Keratinocyte (primary cell): ENCODE measurements at places on chromosomes 6 and 20. TPM values are rescaled to one million over a fixed set of nuclear protein-coding genes. Genes with fewer than 3 reads are reported as not detected.
A peak's percentile ranks its signal among the peaks of the same experiment; 100 is the strongest.

Gene POM121L2
- 0.01 TPM in 1 of 3 replicates, not detected in the others for polyA plus RNA-seq

Gene CLDN20
- 0.09 to 0.39 TPM in 2 of 3 replicates, not detected in the other for polyA plus RNA-seq

Gene PLA2G7
- 2.3 to 5.7 TPM (median 4.8 TPM) in 3 replicates for polyA plus RNA-seq

Gene SSTR4
- polyA plus RNA-seq, result not detected in 3 replicates

Gene RAET1L
- polyA plus RNA-seq, result 6.9 to 12.2 TPM (median 8.5 TPM) in 3 replicates

Gene TXLNB
- 0.01 to 0.04 TPM (median 0.03 TPM) in 3 replicates for polyA plus RNA-seq

Gene EPPIN
- not detected in 3 replicates for polyA plus RNA-seq

Gene RHAG
- polyA plus RNA-seq, result 0.05 TPM in 1 of 3 replicates, not detected in the others

DNA sequence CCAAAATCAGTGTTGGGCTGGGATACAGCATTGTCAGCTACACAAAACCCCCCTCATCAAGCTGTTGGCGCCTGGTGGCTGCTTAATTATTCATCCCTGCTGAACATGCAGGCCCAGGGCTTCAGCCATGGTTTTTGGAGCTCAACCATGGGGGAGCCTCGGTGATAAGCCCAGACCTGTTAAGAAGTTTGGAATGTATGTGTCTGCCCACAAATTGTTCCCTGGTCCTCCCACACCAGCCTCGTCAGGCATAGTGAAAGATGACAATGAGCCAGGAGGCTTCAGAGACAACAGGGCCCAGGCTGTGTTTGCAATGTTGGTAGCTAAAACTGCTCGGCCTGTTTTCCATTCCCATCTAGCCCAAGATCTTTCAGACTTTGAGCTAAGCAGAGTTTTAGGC, 34.8 kb upstream of the SIRPA start:
- peak; percentile 49 for DNase-seq

- no peak for DNase-seq
These were observed 123.8 kb downstream of the QKI start for GRCh38 chr6:163538331-163538730.

GRCh38 chr6:78810698-78811097, 56.7 kb upstream of the IRAK1BP1 start:
- DNase-seq, result peak; percentile 98

- no peak for DNase-seq
These were observed 2.5 kb downstream of the RBM39 start for GRCh38 chr20:35739294-35740163.

DNA sequence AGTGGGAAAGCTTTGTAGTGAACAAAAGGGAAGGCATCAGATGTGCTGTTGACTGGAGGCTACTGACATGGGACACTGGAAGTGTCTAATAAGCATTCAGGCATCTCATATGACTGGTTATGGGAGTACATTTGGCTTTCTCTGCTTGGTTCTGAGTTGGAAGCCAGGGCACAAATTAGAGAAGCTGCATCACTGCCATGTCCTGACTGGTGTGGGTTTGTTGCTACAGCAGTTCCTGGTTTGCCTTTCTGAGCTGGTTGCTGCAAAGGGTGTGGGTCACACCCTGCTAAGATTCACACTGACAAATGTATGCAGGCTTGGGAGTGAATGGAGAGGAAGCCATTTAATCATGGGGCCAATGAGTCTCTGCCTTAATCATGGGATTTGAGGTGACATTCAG, 36.2 kb upstream of the NANP start:
- no peak for DNase-seq

DNA sequence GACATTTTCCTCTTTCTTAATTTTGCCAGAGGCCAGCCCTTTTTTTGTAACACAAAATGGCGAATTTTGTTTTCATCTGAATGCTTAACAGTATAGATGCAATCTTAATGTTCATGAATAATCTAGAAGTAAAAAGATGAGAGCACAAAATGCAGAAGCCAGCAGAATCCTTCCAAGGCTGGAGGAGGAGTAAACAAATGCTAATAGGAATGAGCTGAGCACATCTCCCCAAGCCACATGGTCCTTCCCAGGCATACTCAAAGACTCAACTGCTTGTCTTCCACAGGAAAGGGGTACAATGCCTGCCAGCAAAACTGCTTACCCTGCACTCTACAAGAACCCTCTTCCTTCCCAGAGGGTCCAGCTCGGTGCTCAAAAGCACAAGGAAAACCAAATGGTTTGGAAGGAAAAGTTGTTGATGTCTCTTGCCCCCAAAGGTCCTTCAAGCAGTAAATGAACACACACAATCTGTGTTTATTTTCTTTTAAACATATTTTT, 155.1 kb downstream of the MOXD1 start:
- DNase-seq, result no peak

GRCh38 chr20:41274152-41274551, 43.4 kb downstream of the ZHX3 start:
- DNase-seq, result no peak

DNA sequence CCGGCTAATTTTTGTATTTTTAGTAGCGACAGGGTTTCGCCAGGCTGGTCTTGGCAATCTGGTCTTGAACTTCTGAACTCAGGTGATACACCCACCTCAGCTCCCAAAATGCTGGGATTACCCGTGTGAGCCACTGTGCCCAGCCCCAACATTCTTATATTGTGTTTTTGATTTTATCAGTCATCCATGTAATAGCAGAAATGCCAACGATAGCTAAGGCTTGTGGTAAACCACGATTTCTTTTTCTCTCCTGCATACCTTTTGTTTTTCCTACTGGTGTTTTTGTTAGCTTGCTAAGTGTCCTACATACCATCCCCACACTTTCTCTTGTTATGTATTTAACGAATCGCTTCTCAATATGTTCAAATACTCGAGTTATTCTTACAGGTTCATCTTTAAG, 12.1 kb downstream of the PHACTR2 start:
- DNase-seq, result no peak

DNA sequence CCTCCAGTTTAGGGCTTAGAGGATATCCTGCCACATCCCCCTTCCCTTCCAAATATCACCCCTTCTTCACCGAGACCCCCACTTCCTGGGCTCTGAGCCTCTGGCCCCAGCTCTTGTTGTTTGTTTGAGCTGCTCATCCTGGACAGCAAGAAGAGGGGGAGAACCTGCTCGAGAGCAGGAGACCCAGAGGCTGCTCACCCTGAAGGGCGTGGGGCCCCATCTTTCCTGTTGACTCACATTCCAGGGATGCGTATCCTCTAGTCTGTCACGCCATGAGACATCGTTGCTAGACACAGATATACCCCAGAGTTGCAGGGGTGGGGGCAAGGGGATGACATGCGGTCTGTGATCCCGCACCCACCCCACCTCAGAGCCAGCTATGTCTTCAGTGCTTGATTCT, 5.7 kb upstream of the TNXB start:
- no peak for DNase-seq

DNA sequence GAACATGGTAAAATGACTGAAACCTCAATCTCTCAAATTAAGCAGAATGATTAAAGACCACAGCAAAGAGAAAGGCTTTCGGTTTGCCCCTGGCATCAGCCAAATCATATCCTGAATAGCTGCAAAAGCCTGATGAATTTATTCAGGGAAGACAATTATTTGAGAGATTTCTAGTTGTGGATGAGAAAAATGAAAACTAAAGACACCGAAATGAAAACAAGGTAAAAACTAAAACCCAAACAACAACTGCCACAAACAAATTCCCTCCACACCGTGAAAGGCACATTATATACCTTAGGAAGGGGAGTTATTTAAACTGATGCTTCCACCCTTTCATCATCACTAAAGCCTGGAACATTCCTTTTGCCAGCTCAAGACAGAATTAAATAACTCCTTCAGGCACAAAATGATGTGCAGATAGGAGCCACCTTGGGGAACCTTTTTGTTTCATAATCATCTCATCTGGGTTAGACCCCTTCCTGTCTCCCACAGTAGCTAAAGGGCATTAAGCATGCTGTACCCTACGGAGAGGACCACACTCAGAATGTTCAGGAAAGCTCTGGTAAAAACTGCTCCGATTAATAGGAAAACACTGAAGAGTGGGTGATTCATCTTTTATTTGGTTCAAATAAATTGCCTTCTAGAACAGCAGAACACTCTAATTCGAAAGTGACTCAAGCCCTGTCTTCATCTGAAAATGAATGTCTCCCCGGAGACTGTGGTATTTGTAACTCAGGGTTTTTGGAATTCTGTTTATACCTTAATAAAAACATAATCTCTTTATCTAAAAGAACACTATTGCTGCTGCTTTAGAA, 9.1 kb upstream of the ANKRD60 start:
- no peak for DNase-seq

DNA sequence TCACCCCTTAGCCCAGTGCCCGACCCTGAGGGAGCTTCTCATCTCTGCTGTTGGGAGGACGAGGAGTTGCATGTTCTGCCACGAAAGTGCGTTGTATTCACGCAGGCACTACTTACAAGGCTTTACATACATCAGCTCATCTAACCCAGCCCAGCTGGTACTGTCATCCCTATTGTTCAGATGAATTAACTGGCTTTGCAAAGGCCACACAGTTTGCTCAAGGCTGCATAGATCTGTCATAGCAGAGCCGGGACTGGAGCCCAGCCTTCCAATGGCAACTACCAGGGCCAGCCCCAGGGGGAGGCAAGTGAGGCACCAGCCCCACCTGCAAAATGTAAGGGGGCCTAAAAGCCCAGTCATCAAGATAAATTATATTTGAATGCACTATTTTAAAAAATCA, 257.6 kb downstream of the NFATC2 start:
- no peak for DNase-seq

- DNase-seq, result no peak
These were observed 771.4 kb upstream of the MMS22L start for GRCh38 chr6:98054453-98054852.

GRCh38 chr6:30612687-30613248, 4.3 kb downstream of the PPP1R10 start:
- DNase-seq, result no peak

DNA sequence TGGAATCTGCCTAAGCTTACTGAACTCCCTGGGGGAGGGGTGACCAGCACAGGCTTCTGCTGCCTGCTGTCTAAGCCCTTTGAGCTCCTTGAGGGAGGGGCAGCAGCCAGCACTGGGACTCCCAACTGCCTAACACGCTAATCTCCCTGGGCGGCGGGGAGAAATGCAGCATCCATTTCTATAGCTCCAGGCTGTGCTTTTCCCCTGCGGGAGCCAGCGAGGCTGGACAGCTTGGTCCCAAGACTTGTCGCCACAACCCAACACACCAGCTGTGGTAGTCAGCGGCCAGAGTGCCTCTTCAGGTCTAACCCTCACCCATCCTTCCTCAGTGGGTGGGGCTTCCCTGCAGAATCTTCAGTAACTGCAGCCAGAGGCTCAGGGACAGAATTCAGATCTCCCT, 64.6 kb downstream of the VGLL2 start:
- DNase-seq, result no peak

- DNase-seq, result no peak
These were observed 7.8 kb downstream of the IL22RA2 start for GRCh38 chr6:137165375-137166246.

- DNase-seq, result no peak
These were observed 71.0 kb upstream of the SAMD3 start for GRCh38 chr6:130293800-130294199.

GRCh38 chr6:145372671-145373151, 362.6 kb downstream of the EPM2A start:
- DNase-seq, result no peak

DNA sequence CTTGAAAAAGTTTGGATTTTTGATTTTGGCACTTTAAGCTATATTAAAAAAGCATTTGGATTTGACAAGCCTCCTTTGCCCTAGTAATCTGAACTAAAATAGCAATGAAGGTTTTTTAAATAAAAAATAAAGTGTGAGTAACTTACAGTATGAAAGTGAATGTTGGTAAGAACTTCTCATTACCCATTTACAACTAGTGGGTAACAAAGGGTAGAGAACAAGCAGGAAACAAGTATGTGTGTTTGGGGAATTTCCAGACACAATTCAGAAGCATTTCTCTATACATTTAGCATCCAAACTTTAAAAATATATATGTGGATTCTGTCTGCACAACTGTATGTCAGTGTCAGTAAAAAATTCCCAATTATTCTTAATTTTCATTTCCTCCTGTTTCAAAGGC, 2.9 kb downstream of the TMEM30A start:
- DNase-seq, result no peak

DNA sequence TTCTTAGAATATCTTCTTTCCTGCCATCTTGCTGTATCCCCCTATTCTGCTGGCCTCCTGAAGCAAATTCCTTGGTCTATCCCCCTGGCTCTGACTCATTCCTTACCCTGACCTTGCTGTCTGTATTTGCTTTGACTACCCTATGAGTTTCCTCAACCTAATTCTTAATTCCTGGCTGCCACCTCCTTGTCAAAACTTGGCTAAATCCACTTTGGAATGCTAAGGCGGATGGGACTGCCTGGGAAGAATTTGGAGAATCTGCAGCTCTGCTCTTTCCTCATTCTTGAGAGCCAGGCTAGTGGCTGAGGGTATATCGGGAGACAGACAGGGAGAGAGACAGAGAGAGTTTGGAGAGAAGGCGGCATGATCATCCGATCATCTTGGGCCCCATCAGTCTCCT, 24.4 kb downstream of the CAP2 start:
- no peak for DNase-seq

- no peak for DNase-seq
These were observed 22.9 kb downstream of the QKI start for GRCh38 chr6:163437466-163437865.

- no peak for DNase-seq
These were observed 9.7 kb upstream of the ZSCAN9 start for GRCh38 chr6:28215425-28215824.

GRCh38 chr6:33977606-33978411, 168.1 kb downstream of the GRM4 start:
- DNase-seq, result no peak

- DNase-seq, result no peak
These were observed 18.3 kb upstream of the TRAM2 start for GRCh38 chr6:52595000-52595795.

DNA sequence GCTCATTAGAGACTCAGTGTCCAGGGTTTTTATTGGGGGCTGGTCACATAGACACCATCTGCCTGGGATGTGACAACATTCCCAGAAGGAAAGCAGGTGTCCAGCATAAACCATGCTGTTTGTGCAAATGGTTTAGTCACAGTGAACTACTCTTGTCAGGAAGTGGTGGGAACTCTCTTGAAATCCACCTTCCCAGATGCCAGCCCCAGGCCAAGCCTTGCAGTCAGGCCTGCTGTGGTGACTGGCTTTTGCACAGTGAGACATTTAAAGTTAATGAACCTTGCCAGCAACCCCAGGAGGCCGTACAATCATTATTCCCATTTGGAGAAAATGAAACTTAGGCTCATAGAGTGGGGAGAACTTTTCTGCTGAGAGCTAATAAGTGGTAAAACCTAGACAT, 242.5 kb upstream of the KCNG1 start:
- DNase-seq, result no peak

GRCh38 chr6:44177691-44178423, 19.2 kb downstream of the CAPN11 start:
- no peak for DNase-seq

DNA sequence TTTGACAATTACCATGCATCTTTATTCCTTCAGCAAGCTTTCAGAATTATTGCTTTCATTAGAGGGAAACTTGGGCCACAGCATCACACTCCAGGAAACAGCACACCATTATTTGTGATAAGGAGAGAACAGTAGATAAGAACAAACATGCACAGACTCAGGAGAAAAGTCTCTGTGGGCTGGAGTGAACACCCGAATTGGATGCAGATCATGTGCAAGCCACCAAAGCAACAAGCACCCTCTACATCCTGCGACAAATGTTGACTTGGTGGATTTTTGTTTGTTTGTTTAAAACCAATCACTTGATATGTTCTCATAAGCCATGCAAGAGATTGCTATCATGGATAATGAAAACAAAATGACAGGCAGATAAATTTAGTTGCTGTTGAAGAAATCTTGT, 67.7 kb upstream of the ZFP64 start:
- no peak for DNase-seq

GRCh38 chr20:10800288-10800687, 126.5 kb upstream of the JAG1 start:
- no peak for DNase-seq

GRCh38 chr6:139295901-139296300, 4.1 kb upstream of the TXLNB start:
- no peak for DNase-seq

GRCh38 chr6:42978487-42978838, 518 bp downstream of the PEX6 start:
- no peak for DNase-seq
